Urinary bladder (tissue), 4 donors: ENCODE measurements at places on chromosomes 1 and 21. TPM values are rescaled to one million over a fixed set of nuclear protein-coding genes. Genes with fewer than 3 reads are reported as not detected.

DNA sequence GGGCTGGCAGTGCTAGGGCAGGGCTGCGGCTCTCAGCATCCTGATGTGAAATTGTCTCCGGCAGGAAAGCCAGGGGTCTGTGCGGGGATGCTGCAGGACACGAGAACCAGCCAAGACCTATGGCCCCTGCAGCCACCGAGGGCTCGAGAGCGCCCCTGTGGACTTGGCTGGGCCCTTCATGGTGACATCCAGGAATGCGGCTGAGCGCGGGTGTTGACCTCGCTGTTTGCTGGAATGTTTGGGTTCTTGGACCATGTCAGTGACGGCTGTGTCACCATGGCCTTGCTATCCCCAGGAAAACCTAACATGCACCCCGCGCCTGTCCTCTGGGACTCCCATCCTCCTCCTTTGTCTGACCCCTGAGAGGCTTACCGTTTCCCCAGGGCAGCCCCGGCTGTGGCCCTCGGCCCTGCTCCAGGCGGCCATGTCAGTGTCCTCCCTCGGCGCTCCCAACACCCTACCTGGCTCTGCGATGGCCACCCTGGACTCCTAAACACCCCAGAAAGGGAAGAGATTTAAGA lies 14.3 kb upstream of the C1orf174 start:
- no peak for DNase-seq

SEMA4A gene
- 7.3 TPM for total RNA-seq

GRCh38 chr1:28591708-28592320 lies at the start of gene RAB42:
Gene RAB42, plus strand, starts transcription at chr1:28592265. Its CDS starts 247 bp downstream, at chr1:28592512.
- no peak for DNase-seq

DNA sequence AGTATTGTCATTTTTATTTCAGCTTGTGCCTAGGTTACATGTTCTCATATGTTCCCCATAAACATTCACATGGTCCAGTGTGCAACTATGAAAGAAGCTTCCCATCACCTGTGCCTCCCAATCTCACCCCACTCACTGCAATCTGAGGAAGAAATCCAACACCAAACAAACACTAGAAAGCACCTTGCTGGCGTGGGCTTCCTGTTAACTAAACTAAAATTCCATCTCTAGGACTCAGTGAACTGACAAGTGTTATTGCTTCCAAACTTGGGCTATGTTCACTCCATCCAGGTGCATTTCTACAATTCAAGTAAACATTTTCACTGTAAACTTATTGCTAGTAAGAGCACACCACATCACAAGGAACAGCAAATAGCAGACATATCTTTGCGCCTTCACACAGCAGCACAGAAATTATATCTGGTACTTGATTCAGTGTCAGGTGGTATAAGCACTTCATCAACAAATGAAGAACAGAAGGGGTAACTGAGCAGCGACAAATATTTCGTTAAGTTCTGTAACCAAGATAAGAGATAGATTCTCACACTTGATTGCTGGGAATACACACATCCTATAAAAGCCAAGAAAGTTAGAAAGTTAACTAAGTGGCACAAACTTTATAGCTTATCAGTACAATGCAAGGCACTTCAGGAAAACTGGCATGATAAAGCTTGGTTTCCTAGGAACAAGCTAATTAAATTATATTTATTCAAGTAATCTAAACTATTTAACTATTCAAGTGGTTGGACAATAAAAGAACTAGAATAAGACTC lies 8.9 kb upstream of the KCNJ15 start:
- no peak for DNase-seq

DNA sequence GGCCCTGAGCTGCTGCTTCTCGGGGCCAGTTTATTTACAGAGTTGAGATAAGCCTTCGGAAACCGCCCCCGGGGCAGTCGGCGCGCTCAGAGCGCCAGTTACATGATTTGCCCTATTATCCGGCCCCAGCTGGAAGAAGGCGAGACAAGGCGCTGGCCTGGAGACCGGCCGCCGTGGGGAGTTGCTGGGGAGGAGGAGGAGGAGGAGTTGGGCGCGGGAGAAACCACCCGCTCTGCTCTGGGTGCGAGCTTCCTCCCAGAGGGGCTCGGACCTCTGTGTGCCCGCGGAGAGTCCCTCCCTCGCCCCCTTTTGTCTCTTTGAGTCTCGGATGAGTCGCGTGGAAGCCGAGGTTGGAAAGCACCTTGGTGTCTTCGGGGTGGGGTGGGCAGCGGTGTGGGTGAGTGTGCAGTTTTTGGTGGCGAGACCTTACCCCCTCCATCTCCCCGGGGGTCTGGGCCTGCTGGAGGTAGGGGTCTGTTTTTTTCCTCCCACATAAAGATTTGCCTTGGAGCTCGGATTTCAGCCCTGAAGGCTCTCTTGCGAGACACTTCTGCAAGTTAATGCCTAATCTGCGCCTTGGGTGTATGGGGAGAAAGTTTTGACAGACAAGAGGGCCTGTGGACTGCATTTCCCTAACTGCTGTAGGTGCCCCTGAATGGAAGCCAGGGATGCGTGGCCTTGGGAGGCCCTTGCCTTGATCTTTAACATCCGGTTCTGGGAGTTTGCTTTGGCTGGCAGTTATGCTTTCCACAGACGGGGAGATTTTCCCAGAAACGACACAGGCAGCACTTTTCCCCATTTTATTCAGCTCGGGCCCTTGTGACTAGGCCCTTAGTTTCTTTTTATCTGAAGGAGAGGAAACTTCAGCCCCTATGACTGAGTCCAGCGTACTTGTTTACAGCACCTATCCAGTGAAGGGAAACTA lies 80.0 kb downstream of the NDUFS5 start:
- DNase-seq: no peak

LMX1A gene
- total RNA-seq: 0.42 TPM

AMY1C gene
- not detected for total RNA-seq

DNA sequence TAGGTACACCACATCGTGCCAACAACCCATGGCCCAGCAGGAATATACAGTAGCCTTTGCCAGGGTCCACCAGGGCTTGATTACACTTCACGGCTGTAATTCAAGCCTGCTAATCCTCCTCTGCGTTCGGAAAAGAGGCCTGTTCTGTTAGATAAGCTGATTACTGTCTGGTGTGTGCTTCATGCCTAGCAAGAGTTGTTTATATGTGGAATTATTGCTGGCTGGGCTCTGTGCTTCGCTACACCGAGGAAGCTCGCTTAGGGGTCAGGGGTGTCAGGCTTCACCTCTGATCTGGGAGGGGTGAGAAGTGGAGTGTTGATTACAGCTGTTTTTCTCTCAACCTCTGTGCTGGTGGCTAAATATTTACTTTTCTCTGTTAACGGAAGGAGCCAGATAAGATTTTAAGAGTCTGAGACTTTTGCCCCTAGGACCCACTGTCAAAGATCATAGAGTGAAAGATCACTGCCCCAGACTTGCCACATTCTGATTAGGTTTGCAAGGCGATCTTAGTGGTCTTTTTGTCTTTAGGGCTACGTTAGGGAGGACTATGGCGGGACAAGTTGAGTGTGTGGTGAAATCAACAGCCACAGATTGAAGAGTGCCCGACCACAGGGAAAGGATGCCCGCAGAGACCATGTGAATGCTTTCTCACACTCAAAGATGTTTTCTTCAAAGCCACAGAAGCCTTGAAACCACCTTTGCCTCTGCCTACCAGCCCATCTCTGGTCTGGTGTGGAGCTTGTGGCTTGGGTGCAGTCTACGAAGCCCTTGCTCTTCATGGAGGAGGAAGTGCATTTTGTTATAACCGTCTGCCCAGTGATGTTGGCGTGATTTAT lies 216.1 kb downstream of the PBX1 start:
- DNase-seq: no peak

DNA sequence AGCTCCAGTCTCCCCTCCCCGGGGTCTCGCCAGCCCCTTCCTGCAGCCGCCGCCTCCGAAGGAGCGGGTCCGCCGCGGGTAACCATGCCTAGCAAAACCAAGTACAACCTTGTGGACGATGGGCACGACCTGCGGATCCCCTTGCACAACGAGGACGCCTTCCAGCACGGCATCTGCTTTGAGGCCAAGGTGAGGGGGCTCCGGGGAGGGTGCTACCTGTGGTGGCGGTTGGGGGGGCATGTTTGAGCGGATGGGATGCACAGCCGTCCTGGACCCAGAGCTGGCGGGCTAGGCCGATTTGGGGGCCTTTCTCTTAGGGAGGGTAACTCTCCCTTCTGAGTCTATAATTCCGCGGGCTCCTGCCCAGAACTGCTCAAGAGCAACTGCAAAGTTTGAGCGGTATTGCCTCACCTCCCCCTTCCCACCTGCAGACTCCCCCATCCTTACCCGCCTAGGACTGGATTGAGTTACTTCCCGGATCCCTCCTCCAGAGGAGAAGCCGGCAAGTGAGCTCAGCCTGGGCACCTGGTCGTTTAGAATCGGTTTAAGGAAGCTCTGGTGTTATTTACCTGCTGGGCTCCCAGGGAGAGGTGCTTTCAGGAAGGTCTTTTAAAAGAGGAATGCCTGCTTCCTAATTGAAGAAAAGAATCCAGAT lies 730 bp downstream of the NOS1AP start:
- DNase-seq: no peak

DNA sequence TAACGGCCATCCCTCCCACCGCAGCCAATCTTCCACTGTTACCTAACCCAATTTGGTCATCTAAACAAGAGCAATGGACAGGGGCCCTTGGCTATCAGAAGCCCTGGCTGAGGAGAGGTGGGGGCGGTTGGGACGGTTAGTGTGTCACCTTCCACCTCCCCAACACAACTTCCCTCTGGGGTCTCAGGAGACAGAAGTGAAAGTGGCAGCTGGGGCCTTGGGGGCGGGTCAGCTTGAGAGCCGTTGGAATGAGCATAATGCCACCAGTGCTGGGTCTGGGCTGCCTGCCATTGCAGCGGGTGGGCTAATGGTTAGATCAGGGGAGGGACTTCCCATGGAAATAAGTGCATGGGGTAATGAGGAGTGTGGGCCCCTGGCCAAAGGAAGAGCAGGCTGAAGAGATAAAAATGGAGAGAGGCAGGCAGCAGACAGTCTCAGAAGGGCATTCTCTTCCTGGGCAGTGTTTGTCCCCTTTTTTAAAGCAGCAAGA lies 7.9 kb downstream of the MEF2D start:
- no peak for DNase-seq

CYP4A22 gene
- not detected for total RNA-seq

DNA sequence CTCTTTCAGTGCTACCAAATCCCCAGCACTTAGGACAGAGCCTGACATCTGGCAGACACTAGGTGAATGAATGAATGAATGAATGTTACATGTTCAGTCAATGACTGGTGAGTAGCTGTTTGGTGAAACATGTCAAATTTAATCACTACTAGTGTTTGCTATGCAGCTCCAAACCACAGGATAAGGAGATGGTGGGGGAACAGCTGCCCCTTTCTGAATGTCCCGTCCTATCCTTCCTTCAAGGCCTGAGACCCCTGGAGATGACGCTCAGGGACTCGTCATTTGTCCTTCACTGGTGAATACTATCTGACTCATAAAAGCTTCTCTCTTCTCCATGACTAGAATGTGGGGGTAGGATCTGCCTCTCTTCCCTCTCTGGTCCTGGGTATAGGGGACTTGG lies 175.4 kb downstream of the HIVEP3 start:
- no peak for DNase-seq

OR10Z1 gene
- total RNA-seq: not detected

GRCh38 chr1:8404460-8405370 lies 86.8 kb downstream of the SLC45A1 start:
- no peak for DNase-seq

DNA sequence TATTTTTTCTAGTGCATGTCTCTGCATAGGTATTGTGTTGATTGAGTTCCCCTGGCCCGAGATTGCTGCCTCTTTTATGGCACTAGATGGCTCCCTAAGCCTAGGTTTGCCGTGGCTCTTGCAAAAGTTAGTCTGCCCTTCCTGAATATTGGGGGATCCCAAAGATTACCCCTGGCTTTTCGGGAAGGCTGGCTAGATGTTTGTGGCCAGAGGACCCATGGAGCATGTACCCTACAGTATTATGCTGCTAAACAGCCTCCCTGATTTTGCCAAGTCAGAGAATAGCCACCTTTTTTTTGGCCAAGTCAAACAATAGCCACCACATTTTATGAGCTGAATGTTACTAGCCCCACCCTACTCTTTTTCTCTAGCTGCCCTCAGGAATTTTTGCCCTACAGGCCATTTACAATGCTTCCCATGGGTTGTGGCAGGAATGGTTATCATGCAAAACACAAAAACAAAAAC lies 343.2 kb downstream of the OLFM3 start:
- DNase-seq: no peak

GRCh38 chr1:200890818-200891773 lies 3.6 kb upstream of the INAVA start:
- no peak for DNase-seq
